AML-193 (cell line): ENCODE measurements at places on chromosomes 13 and 19.

DNA sequence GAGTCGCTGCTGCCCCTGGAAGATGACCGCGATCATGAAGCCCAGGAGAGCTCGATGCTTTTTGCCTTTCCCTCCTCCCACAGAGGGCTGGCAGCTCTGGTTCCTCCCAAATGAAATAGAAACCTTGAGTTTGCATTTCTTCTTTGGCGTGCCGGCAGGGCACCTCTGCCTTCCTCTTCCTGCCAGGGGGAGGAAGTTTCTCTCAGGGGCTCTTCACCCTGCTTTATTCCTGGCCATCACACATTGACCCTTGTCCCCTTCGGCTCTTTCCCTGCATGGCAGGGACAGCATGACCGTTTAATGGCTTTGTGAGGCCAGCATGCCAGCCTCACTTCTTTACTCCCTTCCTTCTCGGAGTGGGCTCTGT is 47.9 kb downstream of the ACTN4 start:
- DNase-seq, result no peak

DNA sequence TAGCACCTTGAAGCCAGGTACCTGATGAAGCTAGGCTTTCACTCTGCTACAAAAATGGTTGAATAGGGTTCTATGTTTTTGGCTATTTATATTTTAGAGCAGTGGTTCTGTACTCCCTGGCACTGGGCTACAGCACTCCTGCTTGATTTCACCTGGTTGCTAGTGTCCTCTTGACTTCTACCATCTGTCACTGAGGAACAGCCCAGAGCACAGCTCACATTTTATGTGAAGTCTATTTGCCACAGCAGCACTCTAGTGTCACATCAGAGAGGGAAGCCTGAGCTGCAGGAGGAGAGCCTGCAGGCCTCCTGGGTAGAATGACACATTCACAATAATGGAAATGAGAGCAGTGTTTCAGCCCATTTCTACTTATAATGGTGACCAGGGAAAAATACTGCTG is 184.2 kb downstream of the ZNF486 start:
- DNase-seq, result no peak

DNA sequence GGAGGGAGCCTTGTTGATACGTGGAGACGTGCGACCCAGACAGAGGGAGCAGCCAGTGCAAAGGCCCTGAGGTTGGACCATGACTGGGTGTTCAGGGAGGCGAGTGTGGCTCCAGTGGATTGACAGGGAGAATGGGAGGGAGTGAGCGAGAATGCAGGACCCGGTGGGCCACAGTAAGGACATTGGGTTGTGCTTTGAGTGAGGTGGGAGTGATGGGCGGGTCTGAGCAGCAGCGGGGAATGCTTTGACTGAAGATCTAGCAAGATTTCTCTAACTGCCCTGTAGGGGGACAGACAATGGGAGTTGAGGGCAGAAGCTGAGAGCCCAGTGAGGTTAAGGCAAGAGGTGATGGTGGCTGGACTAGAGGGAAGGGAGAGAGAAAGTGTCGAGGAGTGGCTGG is 7.7 kb upstream of the NANOS2 start:
- peak; percentile 26 for DNase-seq

DNA sequence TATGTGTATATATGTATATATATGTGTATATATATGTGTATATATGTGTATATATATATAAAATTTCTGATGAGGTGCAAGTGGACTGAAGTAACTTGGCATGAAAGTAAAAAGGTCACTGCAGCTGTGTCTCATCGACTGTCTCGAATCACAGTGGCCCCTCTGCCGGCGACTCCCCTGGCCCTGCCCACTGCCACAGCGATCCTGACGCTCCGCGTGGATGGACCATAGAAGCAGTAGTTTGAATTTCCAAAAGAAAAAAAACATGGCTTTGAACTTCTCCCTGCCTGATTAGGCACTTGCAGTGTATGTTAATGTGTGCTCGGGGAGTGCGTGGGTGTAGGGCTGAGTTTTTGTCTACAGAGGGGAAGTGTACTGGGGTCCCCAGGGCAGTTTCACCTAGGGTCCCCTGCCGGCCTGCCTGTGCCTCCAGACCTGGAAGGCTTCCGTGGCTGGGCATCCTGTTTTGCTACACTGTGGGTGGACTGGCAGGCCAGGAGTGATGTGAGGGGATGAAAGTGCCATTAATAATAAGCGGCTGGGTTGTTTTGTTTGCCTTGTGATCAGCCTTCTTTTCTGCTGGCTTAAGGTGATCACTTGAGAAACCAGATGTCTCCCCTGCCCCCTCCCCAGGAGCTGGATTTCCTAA is 10.8 kb downstream of the ZIC5 start:
- no peak for DNase-seq

DNA sequence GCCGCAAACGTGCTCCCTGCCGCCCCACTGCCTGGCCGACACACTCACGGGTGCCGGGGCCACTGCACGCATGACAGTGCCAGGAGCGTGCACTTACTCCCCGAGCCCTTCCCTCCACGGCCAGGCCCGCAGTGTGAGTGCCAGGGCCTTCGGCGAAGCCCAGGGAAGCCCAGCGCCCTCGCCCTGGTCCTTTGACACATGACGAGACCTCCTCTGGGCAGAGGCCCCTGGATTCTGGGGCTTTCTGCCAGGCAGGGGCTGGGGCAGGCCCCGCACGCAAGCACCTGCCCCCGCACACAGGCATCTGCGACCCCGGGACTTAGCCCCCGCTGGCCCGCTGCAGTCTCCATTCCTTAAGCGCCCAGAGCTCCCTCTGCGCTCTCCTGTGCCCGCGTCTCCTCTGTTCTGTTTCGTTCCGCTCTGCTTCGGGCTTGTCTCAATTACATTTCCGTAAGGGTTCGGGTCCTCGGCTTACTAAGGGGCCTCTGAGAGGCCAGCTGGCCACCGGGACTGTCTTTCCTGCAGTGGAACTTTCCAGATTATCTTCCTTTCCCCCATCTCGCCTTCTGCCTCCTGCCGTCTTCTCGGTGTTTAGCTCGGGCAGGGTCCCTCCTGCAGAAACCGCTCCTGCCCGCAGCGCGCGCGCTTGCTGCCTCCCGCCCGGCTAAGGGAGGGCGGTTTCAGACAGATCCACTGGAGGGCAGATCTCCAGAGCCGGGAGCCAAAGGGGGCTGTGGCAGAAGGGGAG is 98.8 kb downstream of the ING1 start:
- no peak for DNase-seq

DNA sequence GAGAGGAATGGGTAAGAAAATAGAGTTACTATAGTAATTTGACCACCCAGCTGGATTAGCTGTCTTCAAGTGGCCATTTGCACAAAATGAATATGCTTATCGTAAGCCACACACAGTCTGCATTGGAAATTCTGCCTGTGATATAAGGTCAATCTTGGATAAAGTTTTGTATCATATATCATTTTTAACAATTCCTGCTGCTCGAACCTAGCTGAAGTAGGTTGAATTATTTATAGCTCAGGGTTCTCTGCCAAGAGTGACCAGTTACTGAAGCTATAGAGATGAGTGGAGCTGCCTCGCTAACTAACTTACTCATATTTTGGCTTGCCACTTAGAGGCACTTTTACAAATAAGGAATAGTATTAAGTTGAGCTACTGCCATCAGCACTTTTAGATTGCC is 220.9 kb downstream of the RGCC start:
- DNase-seq, result no peak

GRCh38 chr19:3369337-3370213 is 3.2 kb downstream of the NFIC start:
- DNase-seq, result peak; percentile 33

GRCh38 chr19:54387991-54388801 is 23.5 kb upstream of the LAIR1 start:
- DNase-seq, result peak; percentile 68

- peak; percentile 24 for DNase-seq
Measured at GRCh38 chr19:45569619-45570421, 14.8 kb downstream of the OPA3 start.

DNA sequence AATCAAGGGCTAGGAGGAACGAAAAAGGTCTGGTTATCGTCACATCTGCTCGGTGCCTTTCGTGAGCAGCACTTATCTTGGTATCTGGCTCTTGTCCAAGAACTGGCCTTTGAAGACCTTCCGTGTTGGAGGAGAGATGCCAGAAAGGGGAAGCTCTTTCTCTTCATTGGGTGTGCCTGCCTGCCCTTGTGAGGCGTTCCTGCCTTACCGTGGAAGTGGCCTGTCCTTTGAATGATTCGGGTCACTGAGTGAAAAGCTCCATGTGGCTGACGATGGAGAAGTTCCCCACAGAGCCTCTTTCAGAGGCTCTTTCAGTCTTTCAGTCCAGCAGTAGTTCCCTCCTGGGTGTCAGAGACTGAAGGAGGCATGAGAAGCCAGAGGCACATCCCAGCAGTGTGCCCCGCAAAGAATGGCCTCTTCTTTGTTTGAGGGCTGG is 121.5 kb upstream of the SLC10A2 start:
- no peak for DNase-seq

DNA sequence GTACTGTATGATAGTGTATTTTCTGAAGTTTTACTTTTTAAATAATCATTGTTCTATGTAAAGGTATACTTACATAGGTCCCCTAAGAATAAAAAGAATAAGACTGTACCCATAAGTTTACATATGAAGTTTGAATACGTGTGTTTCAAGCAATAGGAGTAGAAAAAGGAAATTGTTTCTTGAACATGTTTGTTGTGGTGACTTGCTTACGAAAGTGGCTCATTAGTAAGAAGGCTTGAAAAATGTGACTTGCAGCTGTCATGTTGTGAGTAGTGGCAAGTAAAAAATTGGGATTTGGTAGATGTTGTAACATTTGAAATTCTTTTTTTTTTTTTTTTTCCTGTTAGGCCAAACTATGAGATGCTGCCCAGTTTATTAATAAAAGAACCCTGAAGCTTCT is 203.3 kb downstream of the LMO7 start:
- peak; percentile 32 for DNase-seq

GRCh38 chr19:56170261-56170660 is 5.5 kb upstream of the GALP start:
- no peak for DNase-seq

DNA sequence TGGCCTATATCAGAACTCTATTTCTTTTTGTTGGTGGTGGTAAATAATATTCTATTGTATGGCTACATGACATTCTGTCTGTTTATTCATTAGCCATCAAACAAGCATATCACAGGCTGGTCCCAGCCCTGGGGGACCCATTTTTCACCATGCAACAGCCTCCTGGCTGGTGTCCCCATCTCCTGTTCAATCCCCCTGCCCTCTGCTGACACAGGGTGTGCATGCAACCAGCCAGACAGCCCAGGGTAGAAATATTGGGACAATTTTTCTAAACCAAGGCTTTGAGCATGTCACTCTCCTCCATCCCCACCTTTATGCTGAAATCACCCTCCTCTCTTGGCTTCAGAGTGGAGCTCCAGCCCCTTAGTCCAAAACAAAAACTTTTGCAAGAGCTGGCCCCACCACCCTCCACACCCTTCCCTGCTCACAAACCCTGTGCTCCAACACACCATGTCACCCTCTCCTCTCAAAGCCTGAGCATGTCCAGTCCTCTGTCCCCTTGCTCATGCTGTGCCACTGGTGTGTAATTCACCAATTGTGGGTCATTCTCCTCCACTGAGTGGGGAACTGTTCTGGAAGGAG is 153.0 kb upstream of the UQCRFS1 start:
- DNase-seq, result no peak

DNA sequence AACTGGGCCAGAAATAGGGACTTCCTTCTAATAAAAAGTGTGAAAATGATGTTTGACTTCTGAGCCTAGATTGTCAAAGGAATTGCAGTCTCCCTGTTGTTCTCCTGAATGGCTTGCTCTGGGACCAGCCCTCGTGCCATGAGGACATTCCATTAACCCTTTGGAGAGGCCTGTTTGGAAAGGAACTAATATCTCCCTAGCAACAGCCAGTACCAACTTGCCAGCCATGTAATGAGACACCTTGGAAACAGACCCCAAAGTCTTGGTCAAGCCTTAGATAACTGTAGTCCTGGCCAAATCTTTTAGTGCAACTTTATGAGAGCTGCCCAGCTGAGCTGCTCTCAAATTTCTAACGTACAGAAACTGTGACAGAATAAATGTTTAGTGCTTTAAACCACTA is 8.2 kb upstream of the SIAH3 start:
- no peak for DNase-seq

GRCh38 chr13:41426047-41426446 is 31.3 kb upstream of the RGCC start:
- no peak for DNase-seq

- no peak for DNase-seq
Measured at GRCh38 chr13:43079392-43079931, 56.1 kb downstream of the DNAJC15 start.
